ENCODE measurements at places on chromosomes 5 and 9.

GRCh38 chr9:91160599-91161464 lies 200.9 kb downstream of the AUH start:
- DNase-seq = no peak

GRCh38 chr9:113669522-113670115 lies 206.1 kb downstream of the RGS3 start:
- DNase-seq = no peak

GRCh38 chr5:173859408-173860159 lies 28.6 kb upstream of the CPEB4 start:
- no peak for DNase-seq

- DNase-seq = no peak
These were observed 10.8 kb downstream of the MRPL36 start for GRCh38 chr5:1788828-1789227.

- no peak for DNase-seq
These were observed 213.5 kb downstream of the PBX3 start for GRCh38 chr9:125960626-125961025.

DNA sequence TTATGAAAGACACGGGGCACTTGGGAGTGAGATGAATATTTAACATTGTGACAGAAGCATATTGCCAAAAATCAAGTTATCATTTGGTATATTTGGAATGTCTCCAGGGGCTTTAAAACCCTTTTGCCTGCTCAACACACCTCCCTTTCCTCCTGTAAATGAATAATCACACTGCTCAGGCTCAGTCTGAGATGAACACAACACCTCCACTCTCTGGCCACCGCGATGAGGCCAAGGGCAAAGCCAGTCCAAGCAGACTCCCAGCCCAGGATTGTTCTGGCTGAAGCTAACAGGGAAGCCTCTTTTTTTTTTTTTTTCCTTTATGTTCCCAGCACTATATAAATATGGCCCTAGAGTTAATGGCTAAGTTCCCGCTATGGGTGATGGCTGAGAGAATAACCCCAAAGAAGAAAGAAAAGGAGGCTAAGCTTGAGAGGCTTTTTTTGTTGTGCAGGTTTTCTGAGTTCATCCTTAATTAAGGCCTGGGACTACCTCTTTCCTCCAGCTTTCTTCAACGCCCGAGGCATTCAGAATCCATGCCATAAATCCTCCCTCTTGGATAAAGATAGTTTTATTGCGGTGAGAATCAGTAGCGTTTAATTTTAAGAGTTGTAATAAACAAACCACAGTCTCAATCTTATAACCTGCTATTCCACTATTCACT lies 10.5 kb upstream of the ERAP1 start:
- no peak for DNase-seq

DNA sequence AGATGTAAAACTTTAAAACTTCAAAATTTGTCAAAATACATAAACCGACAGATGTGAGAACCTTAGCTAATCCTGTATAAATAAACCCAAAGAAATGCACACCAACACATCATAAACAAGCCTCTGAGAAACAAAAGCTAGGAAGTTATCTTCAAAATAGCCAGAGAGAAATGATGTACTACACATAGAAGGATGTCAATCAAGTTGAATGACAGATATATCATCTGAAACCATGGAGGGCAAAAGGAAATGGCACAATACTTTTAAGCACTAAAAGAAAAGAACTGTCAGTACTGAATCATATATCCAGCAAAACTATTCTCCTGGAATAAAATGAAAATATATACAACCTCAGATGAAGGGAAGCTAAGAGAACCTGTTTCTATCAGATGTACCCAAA lies 595.1 kb upstream of the PTGER4 start:
- DNase-seq = no peak

DNA sequence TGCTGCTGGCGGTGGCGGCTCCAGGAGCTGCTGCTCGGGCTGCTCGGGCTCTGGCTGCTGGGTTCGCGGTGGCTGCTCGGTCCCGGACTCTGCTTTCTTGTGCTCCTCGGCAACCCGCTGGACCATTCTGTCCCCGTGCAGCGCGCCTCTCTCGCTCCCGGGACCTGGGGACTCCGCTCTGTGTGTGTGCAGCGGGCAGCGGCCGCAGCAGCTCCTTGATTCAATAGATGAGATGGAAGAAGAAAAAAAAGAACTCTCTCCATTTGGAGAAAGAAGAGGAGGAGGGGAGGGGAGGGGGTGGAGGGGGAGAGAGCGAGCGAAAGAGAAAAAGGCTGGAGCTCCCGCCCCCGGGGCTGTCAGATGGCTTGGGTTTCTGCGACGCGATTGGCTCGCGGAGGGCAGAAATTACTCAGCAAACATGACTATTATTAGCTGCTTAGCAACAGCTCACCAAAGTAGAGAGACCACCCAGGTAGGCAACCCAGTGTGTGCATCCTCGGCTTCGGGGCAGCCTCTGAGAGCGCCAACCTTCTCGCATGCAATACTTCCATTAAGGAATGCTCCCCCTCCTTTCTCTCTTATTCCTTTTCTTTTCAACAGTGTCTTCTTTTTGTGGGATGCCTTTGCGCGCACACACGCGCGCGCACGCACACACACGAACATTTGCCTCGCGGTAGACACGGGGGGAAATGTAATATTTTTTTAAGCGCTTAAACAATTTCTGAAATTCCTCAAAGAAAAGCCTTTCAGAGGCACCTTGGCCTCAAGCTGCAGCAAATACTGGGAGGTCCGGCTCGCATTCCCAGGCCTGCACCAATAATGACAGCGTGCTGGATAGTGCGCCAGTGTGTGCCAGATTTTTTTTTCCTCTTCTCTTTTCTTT lies 7.6 kb downstream of the PTCH1 start:
- peak; percentile 64 for DNase-seq

DNA sequence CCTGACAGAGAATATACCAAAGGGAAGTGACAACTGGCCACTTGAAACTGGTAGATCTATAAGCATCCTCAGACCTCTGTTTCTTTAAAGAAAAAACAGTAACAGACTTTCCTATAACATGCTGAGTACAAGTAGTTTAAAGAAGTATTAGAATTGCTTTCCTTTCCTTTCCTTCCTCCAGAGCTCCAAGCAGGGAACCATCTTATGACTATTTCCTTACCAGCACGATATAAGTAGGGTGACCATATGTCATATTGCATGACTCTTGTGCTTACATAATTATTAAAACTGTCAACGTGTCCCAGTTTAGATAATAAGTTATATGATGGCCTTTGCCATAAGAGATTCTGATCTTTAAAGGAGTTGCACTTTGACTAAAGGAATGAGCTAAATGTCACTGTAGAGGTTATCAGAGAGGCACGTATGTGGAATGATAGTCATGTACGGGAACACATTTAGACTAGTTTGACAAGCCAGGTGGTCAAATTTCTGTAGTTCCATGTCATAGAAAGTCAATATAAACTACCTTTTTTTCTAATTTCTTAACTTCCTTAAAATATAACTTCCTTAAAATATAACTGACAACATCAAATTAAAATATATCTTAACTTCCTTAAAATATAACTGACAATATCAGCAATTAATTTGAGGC lies 212.7 kb upstream of the CD180 start:
- DNase-seq = no peak

GRCh38 chr5:10665799-10666198 lies 95.2 kb downstream of the DAP start:
- DNase-seq = no peak

DNA sequence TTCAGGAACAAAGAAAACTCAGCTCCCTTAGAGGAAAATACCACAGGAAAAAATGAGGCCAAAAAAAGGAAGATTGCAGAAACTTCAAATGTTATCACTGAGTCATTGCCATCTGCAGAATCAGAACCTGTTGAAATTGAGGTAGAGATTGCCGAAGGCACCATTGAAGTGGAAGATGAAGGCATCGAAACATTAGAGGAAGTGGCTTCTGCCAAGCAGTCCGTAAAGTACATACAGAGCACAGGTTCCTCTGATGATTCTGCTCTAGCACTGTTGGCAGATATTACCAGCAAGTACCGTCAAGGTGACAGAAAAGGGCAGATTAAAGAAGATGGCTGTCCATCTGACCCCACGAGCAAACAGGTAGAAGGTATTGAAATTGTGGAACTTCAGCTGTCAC lies 30.8 kb upstream of the NIM1K start:
- no peak for DNase-seq

DNA sequence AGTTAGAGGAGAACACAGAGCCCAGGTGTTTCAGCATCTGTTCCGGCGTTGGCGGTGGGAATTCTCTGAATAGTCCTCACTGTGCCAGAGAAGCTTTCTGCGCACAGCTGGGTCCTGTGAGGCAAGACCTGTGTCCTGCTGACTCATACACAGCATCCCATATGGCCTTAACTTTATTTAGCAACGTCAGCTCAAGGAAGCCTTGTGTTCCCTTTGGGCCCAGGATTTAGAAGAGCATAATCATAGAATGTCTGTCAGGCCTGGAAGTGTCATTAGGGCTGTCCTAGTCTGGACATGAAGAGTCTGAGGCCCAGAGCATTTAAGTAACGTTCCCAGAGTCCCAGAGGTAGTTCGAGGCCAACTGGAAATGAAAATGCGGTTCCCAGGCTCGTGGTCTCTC lies 188.6 kb upstream of the DMRT1 start:
- DNase-seq = no peak

- no peak for DNase-seq
These were observed 36.4 kb upstream of the SLC6A19 start for GRCh38 chr5:1164696-1165630.

DNA sequence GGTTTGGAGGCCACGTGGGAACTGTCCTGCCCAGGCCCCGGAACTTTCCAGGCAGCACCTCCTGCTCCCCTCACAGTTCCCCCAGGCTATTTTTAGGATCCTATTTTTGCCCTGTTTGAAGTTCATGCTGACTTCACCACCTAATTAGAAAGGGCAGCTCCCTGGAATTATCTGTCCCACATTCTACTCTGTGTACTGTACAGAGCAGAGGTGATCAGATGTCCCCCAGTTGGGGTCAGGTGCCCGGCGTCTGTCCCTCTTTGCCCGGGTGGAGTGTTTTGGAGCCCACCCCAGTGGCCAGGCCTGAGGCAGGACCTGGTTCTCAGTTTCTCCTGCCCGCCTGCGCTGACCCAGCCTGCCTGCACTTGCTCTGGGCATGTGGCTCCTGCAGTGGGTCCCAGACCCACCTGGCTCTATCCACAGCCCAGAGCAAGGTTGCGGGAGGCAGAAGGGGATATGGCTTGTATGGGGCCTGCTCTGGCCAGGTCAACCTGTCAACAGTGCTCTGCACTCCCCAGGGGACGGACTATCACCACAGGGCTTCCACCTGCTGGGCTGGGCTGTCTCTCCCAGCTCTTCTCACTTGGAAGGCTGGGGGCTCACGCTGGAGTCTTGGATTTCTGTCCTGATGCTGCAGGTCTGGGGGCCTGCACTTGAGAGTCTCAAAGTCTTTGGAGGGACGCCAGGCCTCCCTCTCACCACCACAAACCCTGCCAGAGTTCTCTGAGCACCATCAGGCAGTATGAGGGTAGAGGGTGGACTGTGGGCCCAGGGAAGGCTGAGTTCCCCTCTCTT lies 268.3 kb downstream of the GADD45G start:
- no peak for DNase-seq

DNA sequence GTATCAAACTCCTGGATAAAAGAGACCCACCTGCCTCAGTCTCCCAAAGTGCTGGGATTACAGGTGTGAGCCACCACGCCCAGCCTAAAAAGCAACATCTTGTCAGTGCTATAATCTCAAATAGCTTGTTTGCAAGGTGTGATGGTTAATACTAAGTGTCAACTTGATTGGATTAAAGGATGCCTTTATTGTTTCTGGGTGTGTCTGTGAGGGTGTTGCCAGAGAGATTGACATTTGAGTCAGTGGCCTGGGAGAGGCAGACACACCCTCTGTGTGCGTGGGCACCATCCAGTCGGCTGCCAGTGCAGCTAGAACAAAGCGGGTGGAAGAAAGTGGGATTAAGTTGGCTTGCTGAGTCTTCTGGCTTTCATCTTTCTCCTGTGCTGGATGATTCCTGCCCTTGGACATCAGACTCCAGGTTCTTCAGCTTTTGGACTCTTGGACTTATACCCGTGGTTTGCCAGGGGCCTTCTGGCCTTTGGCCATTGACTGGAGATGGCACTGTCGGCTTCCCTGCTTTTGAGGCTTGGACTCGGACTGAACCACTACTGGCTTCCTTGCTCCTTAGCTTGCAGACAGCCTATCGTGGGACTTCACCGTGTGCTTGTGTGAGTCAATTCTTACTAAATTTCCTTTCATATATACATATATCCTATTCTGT lies 28.1 kb downstream of the TARS1 start:
- no peak for DNase-seq

DNA sequence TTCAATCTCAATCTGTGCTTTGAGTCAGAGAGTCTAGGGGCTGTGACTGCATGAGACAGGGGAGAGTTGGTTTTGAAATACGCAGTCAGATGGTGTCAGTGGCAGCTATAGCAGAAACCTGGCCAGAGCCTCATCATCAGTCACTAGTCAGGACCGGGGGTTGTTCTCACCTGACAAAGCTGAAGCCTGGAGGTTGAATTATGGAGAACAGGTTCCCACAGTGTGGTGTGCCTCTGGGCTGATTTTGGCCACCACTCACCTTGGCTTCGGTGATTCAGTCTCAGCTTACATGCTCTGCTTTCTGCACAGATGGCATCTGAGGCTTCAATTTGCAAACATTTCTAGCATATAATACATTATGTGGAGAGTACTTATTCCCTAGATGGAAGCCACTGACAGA lies 387.3 kb downstream of the YTHDC2 start:
- no peak for DNase-seq

GRCh38 chr5:643811-644271 lies 31.7 kb downstream of the CEP72 start:
- no peak for DNase-seq

DNA sequence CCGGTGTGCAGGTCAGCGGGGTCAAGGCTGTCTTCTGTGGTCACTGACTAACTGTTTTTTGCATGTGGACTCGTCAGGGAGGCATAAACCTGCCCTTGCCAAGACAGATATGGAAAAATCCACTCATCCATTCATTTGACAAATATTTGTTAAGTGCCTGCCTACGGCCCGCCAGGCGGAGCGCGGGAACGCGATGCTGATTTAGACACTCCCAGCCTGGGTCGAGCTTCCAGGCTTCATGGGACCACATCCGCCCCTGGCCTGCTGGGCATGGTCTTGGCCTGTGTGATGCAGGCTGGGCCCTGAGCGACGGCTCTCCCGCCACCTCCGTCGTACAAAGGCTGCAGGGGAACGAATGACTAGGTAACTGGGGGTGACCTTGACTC lies 18.1 kb downstream of the MYMK start:
- DNase-seq = peak; percentile 30

DNA sequence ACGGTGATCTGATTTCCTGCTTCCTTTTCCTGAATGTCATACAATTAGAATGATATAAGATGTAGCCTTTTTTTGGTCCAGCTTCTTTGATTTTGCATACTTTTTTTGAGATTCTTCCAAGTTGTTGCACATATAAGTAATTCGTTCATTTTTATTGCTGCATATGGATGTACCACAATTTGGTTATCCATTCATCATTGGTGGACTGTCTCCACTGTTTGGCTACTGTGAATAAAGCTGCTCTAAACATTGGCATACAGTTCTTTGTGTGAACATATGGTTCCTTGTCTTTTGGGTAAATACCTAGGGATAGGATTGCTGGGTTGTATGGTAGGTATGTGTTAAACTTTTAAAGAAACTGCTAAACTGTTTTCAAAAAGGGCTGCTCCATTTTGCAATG lies 52.6 kb downstream of the OR1J1 start:
- no peak for DNase-seq

Measured in Calu3 (cell line).